ENCODE measurements at places on chromosomes 12 and 14.

- peak; percentile 59 for DNase-seq
Observed at GRCh38 chr12:103928682-103929045, 1.5 kb upstream of the HSP90B1 start.

DNA sequence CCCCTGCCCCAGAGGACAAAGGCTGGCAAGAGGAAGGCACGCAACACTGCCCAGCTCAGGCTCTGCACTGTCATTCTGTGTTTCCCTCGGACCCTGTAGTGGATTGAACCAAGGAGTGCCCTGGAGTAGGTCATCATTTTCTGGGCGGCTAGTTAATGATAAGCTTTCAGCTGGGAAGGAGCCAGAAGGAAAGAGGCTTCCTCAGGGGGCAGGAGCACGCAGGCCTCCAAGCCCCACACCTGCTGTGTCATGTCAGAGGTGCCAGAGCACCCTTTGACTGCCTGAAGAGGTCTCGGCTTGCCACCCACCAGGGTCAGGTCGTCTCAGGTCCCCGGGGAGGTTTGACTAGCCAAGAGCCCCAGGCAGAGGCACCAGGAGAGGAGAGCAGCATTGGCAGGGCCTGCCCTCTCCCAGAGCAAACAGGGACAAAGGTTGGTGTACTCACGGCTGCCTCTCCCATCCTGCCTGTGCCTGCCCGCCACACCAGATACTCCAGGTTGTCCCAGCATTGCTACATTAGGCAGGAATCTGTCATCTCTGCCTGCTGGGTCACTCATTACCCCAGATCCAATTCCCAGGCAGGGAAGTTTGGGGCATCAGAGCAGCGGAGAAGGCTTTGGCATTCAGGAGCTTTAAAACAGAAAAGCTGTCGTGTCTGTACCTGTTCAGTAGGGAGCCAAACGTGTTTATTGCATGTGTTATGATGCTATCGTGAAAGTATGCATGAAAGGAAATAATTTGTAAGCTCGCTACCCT lies 33.5 kb upstream of the ATP2A2 start:
- DNase-seq = no peak

- DNase-seq = no peak
Observed at GRCh38 chr14:71551291-71551950, 380.8 kb upstream of the RGS6 start.

- no peak for DNase-seq
Observed at GRCh38 chr12:1425396-1425729, 169.0 kb downstream of the FBXL14 start.

DNA sequence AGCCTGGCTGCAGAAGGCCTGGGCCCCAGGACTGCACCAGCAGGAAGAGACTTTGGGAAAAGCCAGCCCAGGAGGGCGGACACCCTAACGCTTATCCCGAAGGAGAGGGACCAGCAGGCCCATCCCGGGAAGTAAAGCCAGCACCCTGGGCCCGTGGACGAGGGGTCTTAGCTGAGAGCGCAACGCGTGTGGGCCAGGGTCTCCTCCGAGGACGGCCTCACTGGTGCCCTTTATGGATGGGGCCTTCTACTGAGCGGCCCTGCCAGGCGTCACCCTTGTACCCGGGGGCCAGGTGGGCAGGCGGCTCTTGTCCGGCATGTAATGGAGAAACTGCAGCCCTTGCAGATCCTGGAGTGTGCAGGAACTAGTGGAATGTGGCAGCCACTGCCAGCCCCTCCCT lies 14.1 kb downstream of the TEDC1 start:
- DNase-seq = peak; percentile 4

- no peak for DNase-seq
Observed at GRCh38 chr14:24315807-24316596, 4.7 kb downstream of the LTB4R start.

DNA sequence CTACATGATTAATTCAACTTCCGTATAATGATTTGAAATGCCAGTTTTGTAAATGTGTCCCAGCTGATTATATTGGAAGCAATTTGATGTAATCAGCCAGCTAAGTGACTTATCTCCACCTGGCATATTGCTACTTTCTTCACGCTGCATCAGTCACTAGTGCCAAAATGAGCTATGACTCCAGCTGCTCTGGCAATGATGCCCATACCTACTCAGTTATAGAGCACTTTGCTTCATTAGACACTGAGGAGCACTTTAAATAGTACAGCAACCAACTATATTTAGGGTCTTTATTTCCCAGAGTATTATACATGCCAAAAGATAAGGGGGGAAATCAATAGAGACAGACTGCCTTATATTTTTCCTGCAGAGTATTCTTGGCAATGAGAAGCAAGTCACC lies 67.9 kb upstream of the LIN7A start:
- no peak for DNase-seq

DNA sequence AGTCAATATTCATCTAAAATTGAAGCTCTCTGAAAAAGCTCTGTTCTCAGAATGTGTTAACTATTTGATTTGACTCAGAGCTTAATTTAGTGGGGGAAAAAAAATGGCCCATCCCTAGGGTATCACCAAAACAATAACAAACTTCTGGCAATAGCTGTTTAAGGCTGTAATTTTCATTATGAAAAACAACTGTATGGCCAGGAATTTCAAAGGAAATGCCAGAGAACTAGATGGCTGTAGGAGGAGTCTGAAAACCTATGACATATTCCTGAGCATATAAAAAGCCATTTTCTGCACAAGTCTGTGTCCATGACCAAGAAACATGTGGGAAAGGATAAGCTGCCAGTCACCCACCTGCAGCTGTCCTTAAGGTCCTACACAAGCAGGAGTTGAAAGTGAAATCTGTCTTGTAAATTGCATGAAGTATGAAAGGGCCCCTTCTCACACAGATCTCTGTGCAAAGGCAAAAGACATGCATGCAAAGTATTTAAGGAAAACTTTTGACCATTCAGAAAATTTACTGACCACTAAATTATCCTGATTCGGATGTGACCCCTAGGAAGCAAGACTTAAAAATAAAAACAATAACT lies 299.1 kb downstream of the BTG1 start:
- no peak for DNase-seq

DNA sequence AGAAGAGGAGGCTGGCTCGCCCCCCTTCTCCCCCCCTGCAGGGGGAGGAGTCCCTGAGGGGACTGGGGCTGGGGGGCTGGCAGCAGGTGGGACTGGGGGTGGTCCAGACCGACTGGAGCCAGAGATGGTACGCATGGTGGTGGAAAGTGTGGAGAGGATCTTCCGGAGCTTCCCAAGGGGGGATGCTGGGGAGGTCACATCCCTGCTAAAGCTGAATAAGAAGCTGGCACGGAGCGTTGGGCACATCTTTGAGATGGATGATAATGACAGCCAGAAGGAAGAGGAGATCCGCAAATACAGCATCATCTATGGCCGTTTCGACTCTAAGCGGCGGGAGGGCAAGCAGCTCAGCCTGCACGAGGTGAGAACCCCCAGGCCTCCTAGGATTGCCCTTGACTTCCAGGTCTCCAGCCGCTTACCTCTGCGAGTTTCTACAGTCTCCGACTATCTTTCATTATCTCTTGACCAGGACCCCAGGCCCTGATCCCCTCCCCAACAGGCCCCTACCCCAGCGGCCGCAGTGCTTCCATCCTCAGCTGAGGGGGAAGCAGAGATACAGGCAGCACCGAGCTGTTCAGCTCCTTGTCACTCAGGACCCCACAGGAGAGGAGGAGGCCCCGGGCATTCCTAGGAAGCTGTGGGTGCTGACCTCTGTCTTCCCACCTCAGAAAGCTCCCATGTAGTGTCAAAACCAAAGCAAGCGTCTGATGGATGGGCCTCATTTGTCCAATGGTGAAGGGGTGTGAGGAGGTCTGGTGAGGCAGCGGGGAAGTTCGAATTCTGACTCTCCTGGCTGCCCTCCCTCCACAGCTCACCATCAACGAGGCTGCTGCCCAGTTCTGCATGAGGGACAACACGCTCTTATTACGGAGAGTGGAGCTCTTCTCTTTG lies 3.0 kb downstream of the NAB2 start:
- no peak for DNase-seq

- DNase-seq = no peak
Observed at GRCh38 chr12:112353393-112353792, 28.8 kb downstream of the HECTD4 start.

GRCh38 chr12:7972734-7973456 lies 36.9 kb upstream of the SLC2A3 start:
- DNase-seq = no peak

DNA sequence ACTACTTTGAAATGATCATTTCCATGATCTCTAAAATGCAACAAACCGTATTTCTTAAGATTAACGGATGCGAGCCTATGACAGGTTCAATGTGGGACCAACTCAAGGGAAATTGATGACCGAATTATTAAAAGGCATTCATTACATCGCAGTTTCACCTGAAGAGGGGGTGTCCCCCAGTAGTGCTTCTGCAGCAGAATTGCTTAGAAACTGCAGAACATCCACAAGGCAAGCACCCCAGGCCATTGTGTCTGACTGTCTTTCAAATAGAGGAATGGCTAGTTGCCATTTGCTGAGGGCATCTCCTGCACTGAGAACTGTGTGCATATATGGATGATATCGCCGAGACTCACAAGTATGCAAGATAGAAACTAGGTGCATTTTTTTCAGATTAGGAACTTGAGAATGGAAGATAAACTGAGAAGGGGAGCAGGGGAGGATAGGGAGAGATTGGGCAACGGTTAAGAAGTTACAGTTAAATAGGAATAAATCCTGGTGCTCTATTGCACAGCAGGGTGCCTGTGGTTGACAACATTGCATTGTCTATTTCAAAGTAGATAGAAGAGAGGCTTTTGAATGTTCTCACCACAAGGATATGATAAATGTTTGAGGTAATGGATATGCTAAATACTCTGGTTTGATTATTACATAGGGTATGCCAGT lies 234.3 kb upstream of the PLEKHG7 start:
- DNase-seq = no peak

DNA sequence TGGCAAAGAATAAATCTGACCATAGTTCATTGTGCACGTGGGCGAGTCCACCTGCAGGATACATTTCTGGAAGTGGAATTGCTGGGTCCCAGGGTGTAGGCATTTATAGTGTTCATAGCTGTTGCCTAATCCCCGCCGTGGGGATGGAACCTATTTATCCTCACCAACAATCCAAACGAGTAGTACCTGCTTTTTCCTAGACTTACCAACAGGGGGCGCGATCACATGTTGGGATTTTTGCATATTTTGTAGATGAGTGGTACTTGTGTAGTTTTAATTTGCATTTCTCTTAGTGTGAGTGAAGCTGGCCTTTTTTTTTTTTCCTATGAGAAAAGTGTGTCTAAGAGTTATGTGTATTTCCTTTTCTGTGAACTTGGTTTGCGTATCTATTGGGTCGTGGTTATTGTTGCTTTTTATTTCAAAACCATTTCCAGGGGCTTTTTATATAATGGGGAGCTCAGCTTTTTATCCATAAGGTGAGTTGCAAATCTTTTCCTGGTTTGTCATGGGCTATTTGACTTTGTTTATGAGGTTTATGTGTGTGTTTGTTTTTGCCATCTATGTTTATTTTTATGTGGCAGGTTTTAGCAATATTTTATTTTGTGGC lies 67.2 kb downstream of the CCDC92 start:
- peak; percentile 74 for DNase-seq

- no peak for DNase-seq
Observed at GRCh38 chr14:62006116-62006731, 244.0 kb downstream of the SNAPC1 start.

- no peak for DNase-seq
Observed at GRCh38 chr14:89956661-89957009, 908 bp downstream of the TDP1 start.

DNA sequence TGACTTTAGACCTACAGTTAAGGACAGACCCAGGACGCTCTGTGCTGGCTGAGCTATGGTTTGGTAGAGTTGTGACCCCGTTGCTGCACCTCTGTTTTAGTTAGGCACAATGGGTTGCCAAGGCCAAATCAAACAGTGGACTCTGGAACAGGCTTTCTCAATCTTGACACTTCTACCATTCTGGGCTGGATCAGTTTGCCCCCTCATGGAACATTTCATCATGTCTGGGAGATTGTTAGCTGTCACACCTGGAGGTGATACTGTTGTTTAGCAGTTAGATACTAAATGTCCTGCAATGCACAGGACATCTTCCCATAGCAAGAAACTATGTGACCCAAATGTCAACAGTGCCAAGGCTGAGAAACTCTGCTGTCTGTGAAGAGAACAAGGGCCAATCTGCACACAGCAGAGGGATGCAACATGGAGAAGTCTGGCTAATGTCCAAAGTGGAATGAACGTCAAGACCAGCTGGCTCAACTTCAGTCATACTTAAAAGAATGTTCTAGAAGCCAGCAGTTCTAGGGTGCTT lies 65.6 kb upstream of the DICER1 start:
- no peak for DNase-seq

DNA sequence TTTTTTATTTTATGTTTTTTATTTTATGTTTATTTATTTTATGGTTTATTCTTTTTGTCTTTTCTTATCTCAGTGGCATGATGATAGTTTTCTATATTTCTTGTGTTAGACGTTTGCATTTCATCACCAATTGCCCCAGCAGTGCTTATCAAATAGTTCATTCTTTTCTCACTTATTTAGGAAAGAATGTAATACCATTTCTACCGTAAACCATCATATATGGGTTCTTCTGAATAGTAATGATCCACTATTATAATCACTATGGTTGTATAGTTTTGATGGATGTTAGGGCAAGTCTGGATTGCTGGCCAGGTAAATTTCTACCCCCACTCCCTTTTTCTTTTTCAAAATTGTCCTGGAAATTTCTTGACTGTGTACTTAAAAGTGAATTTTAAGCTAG lies 134.6 kb upstream of the FBXO33 start:
- DNase-seq = no peak

- no peak for DNase-seq
Observed at GRCh38 chr12:13318231-13319015, 121.9 kb downstream of the EMP1 start.

- no peak for DNase-seq
Observed at GRCh38 chr14:91902336-91902735, 35.0 kb upstream of the TC2N start.

GRCh38 chr12:31008241-31008761 lies 65.4 kb upstream of the DDX11 start:
- no peak for DNase-seq

GRCh38 chr12:26106347-26106746 lies 18.5 kb downstream of the BHLHE41 start:
- DNase-seq = no peak

- DNase-seq = no peak
Observed at GRCh38 chr12:19436931-19437330, 2.4 kb upstream of the AEBP2 start.

- DNase-seq = peak; percentile 7
Observed at GRCh38 chr12:107610021-107610859, 75.4 kb upstream of the PWP1 start.
